Kasumi-1 (cell line): ENCODE measurements at places on chromosomes 11 and 22.

GRCh38 chr22:26170795-26171580 is 1.7 kb downstream of the SEZ6L start:
- no peak for DNase-seq

DNA sequence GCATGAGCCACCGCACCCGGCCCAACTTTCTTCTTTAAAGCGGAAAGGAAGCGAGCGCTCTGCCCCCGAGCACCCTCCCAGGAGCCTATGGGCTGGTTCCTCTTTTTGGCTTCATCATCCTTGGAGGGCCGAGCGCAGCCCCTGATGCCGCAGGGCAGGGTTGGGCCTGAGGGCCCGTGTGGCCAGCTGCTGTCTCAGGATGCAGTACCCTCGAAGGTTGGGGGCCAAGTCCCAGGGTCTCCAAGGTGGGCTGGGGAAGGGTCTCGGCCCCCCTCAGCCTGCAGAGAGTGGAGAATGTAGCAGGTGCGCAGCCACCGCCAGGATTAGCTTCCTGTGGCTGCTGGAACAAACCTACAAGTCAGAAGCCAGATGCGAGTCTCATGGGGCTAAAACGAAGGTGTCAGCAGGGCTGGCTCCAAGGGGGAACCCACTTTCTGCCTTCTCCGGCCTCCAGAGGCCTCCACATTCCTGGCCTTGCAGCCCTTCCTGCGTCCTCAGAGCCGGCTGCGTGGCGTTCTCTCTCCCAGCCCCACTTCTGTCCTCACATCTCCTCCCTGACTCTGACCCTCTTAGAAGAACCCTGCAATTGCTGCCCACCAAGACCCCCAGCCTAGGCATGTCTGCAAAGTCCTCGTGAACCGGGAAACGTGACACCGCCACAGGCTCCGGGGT is 2.9 kb downstream of the PANX2 start:
- DNase-seq = peak; percentile 68

DNA sequence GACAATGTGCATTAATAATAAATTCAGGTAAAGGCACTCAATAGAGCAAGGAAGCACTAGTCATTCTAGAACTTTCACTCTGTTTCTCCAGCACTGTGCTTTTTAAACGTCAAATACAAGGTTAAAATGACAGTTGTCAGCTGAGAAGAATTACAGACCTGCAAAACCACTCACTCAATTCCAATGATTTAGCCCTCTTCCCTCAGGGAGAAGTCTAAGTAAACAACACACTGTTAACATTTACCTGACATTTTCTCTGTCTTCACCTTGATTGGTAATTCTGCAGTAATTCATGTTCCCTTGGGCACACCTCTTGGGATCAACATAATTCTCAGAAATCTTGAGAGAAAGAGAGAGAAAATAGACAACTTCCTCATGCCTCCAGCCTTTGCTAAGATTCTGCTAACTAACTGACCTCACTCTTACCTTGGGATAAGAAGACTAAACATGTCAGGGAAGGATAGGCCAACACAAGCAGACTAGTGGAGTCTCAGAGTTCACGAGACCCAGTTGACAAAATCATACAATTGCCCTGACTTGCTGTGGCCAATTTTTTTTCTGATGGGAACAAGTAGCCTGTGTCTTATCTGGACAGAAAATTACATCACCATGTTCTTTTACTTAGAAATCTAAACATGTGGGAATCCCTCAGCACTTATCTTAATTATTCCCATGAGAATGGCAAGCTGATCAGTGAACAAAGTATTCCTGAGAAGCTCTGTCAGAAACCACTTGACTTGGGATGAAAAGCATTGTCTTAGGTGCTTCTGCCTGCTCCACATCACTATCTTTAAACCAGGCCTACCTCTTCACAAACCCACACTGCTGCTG is 516.8 kb upstream of the FAT3 start:
- DNase-seq = no peak

DNA sequence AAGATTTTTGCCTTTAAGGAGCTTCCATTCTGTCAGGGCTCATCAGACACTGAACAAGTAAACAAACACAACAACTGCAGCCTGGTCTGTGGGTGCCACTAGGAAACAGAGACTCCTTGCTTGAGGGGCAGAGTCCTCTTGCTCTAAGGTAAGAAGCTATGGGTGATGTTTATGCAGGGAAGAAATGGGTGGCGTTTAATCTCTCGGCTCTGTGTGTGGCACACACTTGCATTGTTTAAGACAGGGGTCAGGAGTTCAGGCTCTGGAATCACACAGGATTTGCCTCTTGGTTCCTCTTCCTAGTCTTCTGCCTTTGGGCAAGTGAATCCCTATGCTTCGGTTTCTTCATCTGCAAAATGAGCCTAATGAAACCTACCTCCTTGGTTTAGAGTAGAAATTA is 90.3 kb downstream of the PRR5L start:
- no peak for DNase-seq

DNA sequence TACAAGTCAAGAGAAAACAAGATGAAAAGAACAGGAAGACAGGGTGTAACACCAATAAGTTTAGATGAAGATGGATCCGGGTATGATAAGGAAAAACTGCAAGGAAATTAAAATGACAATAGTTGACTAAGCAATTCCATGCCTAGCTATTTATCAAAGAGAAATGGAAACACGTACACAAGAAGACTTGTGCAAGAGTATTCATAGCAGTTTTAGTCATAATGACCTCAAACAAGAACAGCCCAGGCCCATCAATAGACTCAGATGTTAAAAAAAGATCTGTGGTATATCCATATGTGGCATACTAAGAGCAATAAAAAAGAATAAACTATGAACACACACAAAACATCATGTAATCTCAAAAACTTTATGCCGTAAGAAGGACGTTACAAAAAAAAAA is 33.2 kb downstream of the SLC5A12 start:
- no peak for DNase-seq

GRCh38 chr11:90344546-90344945 is 121.7 kb upstream of the CHORDC1 start:
- no peak for DNase-seq
